ENCODE measurements at places on chromosomes 1 and 21.

- DNase-seq: no peak
Observed at GRCh38 chr1:31866450-31867032, 50.7 kb upstream of the SPOCD1 start.

GRCh38 chr21:40766381-40766780, 80.6 kb downstream of the DSCAM start:
- DNase-seq: no peak

DNA sequence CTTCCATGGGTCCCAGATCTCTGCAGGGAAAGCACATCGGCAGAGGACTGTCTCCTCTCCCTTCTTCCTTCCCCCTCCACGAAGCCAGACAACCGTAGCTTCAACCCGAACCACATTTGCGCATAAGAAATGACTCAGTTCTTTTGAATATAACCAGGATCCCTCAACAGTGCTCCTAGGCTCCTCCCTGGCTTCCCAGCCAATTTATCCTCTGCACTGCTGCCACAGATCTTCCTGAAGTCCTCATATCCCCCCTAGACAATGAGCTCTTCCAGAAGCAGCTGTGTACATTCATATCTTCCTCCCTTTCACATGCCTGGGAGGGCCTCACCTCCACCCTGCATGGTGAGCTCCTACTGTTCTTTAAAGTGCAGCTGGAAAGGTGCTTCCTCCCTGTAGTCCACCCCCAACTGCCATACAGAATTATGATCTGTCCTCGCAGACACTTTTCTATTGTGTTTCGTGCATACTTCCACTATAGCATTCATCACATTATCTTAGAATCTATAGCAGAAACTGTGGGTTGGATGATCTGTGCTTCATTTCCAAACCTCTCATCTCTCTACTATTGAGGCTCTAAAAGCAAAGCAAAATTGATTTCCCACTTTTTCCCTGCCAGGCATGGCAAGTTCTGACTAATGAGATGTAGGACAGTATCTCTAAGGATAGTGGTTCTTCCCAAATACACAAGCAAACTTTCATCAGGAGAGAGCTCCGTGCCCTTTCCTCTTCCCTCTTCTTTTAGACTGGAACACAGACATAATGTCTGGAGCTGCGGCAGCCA, 179.3 kb upstream of the HMGB4 start:
- no peak for DNase-seq

DNA sequence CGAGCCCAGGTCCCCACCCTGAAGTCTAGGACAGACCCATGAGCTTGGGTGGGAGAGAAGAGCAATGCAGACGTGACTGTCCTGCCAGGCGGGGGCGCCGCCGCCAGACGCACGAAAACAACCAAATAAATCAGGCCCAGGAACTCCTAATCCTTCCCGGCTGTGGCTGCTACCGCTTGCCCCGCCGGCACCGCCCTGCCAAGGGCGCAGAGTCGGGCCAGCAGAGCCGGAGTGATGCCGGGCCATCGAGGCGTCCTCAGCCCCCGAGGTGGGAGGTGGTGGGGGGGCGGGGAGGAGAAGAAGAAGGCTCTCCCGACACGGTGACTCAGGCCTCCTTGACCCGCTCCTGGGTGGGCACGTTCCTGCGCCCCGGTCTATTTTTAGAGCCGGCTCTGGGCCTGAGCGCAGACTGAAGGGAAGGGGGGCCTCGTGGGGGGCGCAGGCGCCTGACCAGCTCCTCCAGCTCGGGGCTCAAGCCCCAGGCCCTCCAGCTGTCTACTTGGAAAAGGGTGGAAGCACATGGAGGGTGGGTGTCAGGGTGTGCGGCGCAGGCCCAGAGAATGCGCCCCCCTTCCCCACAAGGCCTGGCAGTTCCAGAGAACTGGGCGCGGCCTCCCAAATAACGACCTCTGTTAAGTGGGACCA, 10.7 kb upstream of the COL16A1 start:
- peak; percentile 49 for DNase-seq

DNA sequence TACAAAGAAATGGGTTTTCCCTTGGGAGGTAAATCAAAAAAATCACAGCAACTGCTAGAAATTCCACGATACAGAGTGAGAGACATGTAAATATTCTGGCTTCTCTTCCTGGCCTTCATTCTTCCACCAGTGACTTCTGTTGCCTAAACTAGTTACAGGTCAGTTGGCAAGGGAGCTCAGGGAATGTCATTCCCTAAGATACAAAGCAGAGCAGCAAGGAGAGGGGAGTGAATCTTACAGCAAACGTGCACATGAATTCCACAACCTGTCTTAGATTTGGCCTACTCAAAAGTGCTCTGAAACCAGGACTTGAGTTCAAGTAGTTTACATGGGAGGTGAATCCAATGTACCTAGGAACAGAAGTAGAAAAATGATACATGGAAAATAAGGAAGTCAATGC, 445.3 kb upstream of the LRRC7 start:
- no peak for DNase-seq

DNA sequence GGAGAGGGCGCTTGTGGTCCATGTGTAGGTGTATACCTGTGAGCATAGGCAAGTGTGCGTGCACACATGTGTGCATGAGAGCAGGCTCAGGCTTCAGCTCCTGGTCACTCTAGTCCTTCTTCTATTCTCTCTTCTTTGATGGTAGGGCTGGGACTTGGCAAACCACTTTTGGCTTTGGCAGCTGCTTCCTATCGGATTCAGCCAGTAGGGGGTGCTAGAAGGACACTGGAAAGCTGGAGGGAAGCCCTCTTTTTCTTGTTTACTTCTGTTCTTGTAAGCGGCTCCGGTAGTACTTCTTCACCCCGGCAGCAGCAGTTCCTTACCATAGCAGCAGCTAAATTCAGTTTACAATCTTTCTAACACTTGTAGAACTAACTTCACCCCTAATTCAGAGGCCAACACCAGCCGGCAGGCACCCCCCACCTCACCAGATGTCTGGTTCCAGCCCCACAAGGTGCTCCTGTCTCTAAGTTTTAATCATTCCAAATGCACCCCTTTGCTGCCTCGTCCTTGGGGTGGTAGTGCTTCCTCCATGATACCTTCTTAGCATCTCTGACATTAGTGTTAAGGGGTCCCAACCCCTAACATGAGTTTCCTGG, 25.1 kb downstream of the NENF start:
- peak; percentile 37 for DNase-seq

- DNase-seq: peak; percentile 47
Observed at GRCh38 chr1:160353223-160353622, 10.0 kb downstream of the NCSTN start.

- DNase-seq: peak; percentile 100
Observed at GRCh38 chr21:26795866-26796329, 49.3 kb downstream of the ADAMTS1 start.

DNA sequence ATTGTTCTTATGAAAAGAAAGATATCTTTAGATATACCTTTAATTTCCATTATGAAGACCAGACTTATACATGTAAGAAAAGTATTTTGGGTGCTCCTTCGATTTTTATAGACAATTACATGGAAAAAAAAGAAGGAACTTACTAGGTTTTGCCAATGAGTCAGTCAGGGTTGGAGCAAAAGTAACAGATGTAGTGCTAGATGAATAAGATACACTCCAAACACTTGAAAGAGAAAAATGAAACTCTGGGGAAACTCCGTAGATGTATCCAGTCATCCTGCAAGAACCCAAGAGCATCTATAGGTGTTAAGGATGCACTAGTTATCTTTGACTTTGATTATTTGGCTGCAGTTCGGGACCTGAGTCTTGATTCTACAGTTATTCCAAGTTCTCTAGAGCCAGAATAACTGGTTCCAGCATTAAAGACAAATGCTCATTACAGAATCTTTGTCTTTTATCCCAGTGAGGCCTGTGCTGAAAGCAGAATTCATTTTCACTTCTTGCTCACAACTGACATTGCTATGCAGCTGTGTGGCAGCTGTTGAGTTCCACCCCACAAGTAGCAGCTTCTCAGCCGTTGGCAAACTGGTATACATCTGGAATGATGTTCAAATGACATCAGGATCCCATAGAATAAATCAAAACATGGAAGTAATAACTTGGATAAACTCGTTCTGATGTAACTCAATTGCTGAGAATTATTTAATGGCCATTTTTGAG, 326.1 kb downstream of the ASTN1 start:
- no peak for DNase-seq

GRCh38 chr1:234604495-234605398, 5.2 kb downstream of the IRF2BP2 start:
- DNase-seq: peak; percentile 83

DNA sequence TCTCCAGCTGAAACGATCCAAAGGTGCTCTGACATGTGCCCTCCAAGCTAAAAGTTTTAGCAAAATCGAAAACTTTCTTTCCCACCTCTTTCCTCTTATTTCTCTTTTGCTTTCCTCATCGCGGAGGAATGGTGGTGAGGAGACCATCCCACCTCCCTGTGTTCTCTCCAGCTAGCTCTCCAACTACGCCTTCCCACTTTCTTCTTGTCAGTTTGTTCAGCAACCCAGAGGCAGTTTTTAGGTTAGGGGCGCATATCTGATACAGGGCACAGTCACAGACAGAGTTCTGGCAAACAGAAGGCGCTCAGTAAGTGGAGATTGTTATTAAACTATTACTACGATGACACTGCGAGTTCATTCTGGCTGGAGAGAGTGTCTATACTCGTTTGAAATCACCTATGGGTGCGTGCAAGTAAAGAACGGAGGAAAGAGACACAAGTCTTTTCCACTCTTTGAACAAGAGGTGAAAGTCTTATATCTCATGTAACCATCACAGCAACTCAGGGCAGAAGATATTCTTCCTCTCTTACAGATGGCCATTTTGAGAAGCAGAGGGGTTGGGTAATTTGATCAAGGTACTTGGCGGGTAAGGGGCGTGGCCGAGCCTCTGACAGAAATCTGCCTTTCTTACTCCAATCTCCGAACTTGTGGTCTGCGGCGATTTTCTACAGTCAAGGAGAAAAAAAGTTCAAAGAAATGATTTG, 13.9 kb downstream of the HLX start:
- no peak for DNase-seq

- no peak for DNase-seq
Observed at GRCh38 chr21:46243325-46243724, 14.8 kb upstream of the LSS start.

- no peak for DNase-seq
Observed at GRCh38 chr1:198119906-198120305, 36.9 kb upstream of the NEK7 start.

- DNase-seq: no peak
Observed at GRCh38 chr1:205535866-205536758, 31.6 kb downstream of the CDK18 start.

- DNase-seq: no peak
Observed at GRCh38 chr1:170210142-170210541, 64.4 kb downstream of the NTMT2 start.

DNA sequence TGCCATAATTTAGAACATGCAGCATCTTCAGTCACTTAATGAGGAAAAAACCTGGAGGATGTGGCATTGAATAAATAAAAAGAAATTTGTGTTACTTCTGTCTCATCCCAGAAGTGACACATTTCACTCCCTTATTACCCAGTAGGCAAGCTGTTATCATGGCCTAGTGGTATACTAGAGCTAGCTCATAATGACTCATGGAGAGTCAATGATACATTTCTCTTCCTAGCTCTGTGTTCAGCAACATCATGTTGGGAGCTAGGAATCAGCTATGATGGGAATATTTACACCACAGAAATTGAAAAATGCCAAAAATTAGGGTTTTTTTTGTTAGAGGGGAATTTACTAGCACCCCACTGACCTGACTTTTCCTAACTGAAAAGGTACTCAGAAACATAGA, 182.7 kb downstream of the HMCN1 start:
- peak; percentile 31 for DNase-seq

DNA sequence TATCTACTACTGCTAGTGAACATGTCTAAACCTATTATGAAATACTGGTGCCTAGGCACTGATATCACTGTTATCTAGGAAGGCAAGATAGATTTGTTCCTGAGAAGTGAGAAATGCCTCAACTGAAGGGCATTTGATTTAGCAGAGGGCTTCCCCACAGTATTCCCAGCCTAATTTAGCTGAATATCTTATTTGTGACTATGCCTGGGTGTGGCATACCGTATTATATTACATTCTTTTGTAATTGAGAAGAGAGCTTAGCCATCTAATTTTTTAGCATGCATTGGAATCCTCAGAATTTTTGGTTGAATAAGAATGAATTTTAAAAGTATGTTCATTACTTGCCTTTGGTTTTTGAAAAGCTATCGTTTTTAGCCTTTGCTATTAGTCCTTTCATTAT, 99.1 kb downstream of the ZP4 start:
- no peak for DNase-seq

GRCh38 chr21:16751695-16752474, 761.0 kb upstream of the CXADR start:
- no peak for DNase-seq

- peak; percentile 41 for DNase-seq
Observed at GRCh38 chr1:110196917-110197765, 13.0 kb upstream of the KCNC4 start.

DNA sequence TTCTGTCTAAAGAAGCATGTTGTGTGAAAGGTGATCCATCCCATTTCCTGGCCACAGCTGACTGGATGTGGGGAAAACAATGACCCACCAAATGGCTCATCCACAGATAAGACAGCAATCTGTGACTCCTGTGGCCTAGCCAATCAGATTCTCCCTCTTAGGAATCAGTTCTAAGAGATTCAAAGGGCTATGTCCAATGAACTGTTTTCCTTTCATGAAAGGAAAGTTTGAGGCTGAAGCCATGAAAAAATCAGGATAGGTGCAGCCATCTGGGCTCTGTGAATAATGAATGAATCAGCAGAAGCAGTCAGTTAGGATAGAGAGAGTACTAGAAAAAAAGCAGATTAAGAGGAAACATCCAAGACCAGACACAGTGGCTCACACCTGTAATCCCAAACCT, 164.7 kb downstream of the NRIP1 start:
- peak; percentile 80 for DNase-seq

- peak; percentile 72 for DNase-seq
Observed at GRCh38 chr1:20717452-20718342, at the start of gene KIF17. Gene KIF17 (minus strand): TSS chr1:20718007. CDS start chr1:20717706, 301 bp downstream.

DNA sequence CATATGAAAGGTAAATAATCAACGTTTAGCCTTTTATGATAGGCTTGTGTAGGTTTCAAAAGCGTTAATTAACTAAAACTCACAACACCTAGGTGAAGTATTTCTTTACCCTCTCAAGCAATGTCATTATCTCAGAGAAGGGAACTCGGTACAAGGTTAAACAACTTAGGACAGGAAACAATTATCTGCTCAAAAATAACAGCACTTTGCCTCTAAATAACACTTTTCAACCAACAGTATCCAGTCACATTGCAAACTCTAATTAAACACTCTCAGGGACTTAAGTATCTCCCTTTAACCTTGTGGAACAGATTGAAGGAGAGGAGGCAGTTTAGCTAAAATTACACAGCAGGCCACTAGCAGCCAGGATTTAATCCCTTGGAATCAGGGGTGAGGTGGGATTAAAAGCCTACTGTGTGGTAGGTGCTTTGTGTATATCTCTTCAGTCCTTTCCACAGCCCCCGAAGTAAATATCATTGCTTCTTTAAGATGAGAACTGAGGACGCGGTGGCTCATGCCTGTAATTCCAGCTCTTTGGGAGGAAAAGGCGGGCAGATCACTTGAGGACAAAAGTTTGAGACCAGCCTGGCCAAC, 5.2 kb upstream of the AKNAD1 start:
- no peak for DNase-seq

- peak; percentile 1 for DNase-seq
Observed at GRCh38 chr1:68819190-68819829, 322.4 kb upstream of the DEPDC1 start.

GRCh38 chr1:244237445-244237844, 186.4 kb downstream of the ZBTB18 start:
- DNase-seq: peak; percentile 15
